ENCODE measurements at places on chromosomes 3 and 15.

DNA sequence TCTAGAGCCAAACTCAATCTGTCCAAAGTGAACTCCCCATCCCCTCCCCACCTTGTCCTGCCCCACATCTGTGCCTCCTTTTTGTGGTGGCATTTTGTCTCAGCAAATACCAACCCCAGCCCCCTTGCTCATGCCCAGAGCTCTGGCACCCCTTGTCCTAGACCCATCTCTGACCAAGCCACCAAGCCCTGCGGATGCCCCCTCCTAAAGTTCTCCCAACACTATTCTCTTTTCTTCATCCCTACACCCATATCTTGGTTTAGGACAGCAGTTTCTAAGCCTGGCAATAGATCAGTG lies 17.7 kb downstream of the ACAA1 start:
- no peak for DNase-seq

- DNase-seq = no peak
Measured at GRCh38 chr15:93049914-93050578, 39.0 kb downstream of the RGMA start.

DNA sequence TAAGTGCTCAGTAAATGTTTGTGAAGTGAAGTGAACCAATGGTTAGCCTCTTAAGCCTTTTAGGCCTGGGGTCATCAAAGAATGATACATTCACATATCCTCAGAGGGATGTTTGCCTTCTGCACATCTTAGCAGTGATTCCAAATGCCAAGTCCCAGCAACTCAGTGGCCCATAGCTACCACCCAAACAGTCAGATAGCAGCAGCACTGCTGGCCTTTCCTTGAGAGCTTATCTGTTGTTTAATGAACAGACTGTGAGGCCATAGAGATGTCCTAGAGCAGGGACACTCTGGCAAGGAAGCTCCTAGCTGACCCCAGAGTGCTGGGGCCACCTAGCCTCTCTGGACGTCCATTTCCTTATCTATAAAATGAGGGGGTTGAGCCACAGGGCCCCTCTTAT lies 86.8 kb downstream of the CYP19A1 start:
- no peak for DNase-seq

GRCh38 chr3:69669070-69669469 lies 70.2 kb upstream of the MITF start:
- no peak for DNase-seq

GRCh38 chr15:65081270-65081669 lies 4.7 kb downstream of the KBTBD13 start:
- no peak for DNase-seq

DNA sequence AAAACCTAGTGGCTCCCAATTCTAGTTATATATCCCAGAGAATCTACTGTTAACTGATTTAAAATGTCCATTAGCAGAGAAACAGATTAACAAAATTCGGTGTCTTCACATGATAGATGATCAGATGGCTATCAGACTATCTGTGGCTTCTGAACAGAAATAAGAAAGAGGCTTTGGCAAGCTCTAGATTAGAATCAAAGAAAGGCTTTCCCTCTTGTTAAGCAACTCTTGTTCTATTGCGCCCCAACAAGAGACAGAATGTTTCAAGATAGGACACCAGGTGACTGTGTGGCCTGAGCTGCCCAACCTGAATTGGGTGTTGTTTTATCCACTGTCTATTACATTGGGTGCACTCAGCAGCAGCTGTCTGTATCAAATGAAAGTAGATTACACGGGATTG lies 483.7 kb downstream of the FHIT start:
- DNase-seq = no peak
